Activated T-cell treated with anti-CD3 and anti-CD28 coated beads, Interleukin-2, amount 50 U/mL, for 72 hours (primary cell): ENCODE measurements at places on chromosomes 6 and 20. TPM values are rescaled to one million over a fixed set of nuclear protein-coding genes. Genes with fewer than 3 reads are reported as not detected.

DNA sequence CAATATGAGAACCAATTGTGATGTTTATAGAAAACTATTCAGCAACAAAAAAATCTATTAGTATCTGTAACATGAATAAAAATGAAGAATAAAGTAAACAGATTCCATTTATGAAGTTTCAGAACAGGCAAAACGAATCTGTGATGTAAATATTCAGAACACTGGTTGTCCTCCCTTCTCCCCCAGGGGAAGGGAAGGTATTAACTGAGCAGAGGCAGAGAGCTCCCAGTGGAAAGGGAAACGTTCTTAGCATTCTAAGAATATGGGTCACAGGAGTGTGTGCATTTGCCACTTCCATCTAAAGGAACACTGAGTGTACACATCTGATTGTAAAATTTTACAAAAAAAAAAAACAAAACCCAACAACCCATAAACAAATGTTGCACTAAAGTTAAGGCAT, 23.1 kb downstream of the SPAG4 start:
- no peak for DNase-seq
- H3K27me3 ChIP-seq, result no peaks in the 10 kb centered on the region
- no peak overlapping the region for H3K4me3 ChIP-seq
- H3K4me1 ChIP-seq, result peaks cover 70% of the 10 kb centered on the region

GRCh38 chr6:150924808-150925589, 59.5 kb downstream of the MTHFD1L start:
- no peaks in the 10 kb centered on the region for H3K27me3 ChIP-seq
- DNase-seq, result no peak
- H3K27ac ChIP-seq, result no peak overlapping the region
- no peaks in the 10 kb centered on the region for H3K4me1 ChIP-seq

DNA sequence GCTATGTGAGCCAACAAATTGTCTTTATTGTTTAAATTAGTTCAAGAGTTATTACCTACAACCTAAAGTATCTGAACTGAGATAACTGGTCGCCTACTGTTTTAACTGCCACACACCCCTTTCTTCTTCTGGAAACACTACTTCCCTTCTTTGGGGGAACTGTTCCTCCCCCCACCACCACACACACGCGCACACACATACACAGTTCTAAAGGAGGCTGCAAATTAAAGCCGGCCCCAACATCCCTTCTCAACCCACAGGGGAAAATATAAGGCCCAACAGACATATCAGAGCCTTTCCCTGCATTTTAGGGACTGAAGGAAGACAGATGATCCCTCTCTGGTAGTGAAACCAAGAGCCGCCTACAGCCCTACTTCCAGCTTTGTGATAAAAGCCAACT, 348.0 kb upstream of the JARID2 start:
- no peaks in the 10 kb centered on the region for H3K27me3 ChIP-seq
- no peak overlapping the region for H3K27ac ChIP-seq
- DNase-seq, result no peak
- H3K4me3 ChIP-seq, result no peak overlapping the region
- no peaks in the 10 kb centered on the region for H3K4me1 ChIP-seq

GRCh38 chr6:145137425-145137824, 597.9 kb downstream of the EPM2A start:
- no peaks in the 10 kb centered on the region for H3K36me3 ChIP-seq
- no peak overlapping the region for H3K27ac ChIP-seq
- H3K4me3 ChIP-seq, result no peak overlapping the region
- DNase-seq, result no peak
- H3K4me1 ChIP-seq, result no peaks in the 10 kb centered on the region
- H3K27me3 ChIP-seq, result peaks cover 2% of the 10 kb centered on the region

DNA sequence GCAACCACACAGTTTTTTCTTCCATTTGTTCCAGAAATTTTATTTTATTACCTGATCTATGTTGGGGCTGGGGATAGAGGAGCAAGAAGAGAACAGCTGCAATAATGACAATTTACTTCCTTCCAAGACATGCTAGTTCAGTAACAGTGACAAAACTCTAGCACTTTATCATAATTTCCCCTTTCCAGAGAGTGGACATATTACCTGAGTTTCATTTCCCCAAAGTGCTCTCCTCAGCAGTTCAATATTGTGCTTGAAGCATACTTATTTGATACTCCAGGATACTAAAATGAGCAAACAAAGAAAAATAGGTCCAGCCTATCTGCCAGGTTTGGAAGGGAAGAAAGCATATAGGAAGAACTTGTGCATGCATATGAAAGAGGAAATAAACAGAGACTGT, 157.7 kb downstream of the ID4 start:
- no peak overlapping the region for H3K4me3 ChIP-seq
- peaks cover 1% of the 10 kb centered on the region for H3K36me3 ChIP-seq
- no peaks in the 10 kb centered on the region for H3K4me1 ChIP-seq

- H3K36me3 ChIP-seq, result no peaks in the 10 kb centered on the region
- H3K27ac ChIP-seq, result no peak overlapping the region
- H3K4me1 ChIP-seq, result no peaks in the 10 kb centered on the region
- no peak for DNase-seq
- no peak overlapping the region for H3K4me3 ChIP-seq
Measured at GRCh38 chr20:63422653-63423052, 49.8 kb downstream of the KCNQ2 start.

DNA sequence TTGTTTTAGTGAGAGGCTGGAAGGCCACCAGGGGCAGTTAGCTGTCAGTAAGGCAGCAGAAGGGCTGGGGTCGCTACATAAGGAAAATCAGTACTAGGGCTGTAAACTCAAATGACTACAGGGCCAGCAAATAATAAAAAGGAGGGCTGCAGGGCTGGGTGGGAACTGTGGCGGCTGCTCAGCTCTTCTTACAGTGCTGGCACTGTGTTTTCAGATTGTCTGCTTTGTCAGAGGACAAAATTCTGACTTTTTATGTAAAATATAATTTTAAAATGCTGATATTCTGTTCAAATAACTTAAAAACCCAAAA, 23.2 kb downstream of the HLA-A start:
- H3K27ac ChIP-seq, result peak overlapping the region; percentile 90
- peaks cover 2% of the 10 kb centered on the region for H3K36me3 ChIP-seq
- H3K4me1 ChIP-seq, result peaks cover 33% of the 10 kb centered on the region
- DNase-seq, result no peak
- H3K4me3 ChIP-seq, result peak overlapping the region; percentile 91

- peak overlapping the region; percentile 49 for H3K4me3 ChIP-seq
- H3K27me3 ChIP-seq, result peaks cover under 1% of the 10 kb centered on the region
- H3K36me3 ChIP-seq, result peaks cover 8% of the 10 kb centered on the region
- peak overlapping the region; percentile 84 for H3K27ac ChIP-seq
Measured at GRCh38 chr6:16132909-16133308, 4.0 kb downstream of the MYLIP start.

DNA sequence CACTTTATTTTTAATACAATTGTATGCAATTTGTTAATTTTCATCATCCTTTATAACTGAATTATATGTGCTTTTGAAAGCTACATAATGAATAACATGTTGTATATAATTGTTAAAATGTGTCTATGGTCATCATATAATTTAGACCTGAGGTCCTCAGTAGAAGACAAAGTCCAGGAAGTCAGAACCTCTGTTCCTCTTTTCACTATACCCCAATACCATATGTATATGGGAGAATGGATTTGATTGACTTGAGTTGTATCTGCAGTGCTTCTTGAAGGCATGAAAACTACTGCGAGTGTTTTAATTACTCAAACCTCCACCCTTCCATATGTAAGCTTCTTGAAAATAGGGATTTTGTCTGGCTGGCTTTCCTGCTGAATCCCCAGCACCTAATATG, 140.7 kb upstream of the NEDD9 start:
- H3K36me3 ChIP-seq, result peaks cover 20% of the 10 kb centered on the region
- no peaks in the 10 kb centered on the region for H3K27me3 ChIP-seq
- no peak for DNase-seq
- no peak overlapping the region for H3K4me3 ChIP-seq

- H3K27ac ChIP-seq, result no peak overlapping the region
- no peaks in the 10 kb centered on the region for H3K36me3 ChIP-seq
- H3K4me1 ChIP-seq, result no peaks in the 10 kb centered on the region
- DNase-seq, result no peak
- H3K4me3 ChIP-seq, result no peak overlapping the region
Measured at GRCh38 chr20:37358366-37359150, 12.6 kb downstream of the SRC start.

GRCh38 chr20:53716395-53716794, 122.8 kb upstream of the ZNF217 start:
- no peaks in the 10 kb centered on the region for H3K27me3 ChIP-seq
- no peak for DNase-seq
- peaks cover 19% of the 10 kb centered on the region for H3K4me1 ChIP-seq
- no peaks in the 10 kb centered on the region for H3K36me3 ChIP-seq
- H3K27ac ChIP-seq, result no peak overlapping the region
- H3K4me3 ChIP-seq, result no peak overlapping the region

- DNase-seq, result no peak
- H3K4me1 ChIP-seq, result no peaks in the 10 kb centered on the region
- H3K27ac ChIP-seq, result no peak overlapping the region
Measured at GRCh38 chr6:135731116-135731515, 120.4 kb upstream of the PDE7B start.

DNA sequence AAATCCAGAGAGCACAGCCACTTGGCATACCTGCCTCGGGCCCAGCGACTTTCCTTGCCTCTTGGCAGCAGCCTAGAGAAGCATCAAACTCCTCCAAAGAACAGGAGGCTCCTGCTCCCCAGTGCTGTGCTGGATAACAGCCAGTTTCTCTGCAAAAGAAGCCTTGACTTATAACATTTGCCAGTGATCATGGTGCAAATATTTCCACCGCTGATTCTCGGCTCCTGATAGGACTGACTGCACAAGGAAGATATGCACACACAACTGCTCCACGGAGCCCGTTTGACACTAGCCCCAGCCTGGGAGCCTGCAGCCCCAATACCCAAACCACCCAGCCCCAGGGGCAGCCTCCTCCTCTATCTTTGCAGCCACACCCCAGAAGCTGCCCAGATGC, 17.5 kb downstream of the ACSS1 start:
- no peak for DNase-seq
- H3K4me1 ChIP-seq, result peaks cover 40% of the 10 kb centered on the region
- no peak overlapping the region for H3K4me3 ChIP-seq
- no peaks in the 10 kb centered on the region for H3K27me3 ChIP-seq

GRCh38 chr6:117142995-117143394, 122.4 kb upstream of the VGLL2 start:
- no peak overlapping the region for H3K27ac ChIP-seq
- DNase-seq, result no peak
- H3K4me1 ChIP-seq, result no peaks in the 10 kb centered on the region
- peaks cover 3% of the 10 kb centered on the region for H3K36me3 ChIP-seq

DNA sequence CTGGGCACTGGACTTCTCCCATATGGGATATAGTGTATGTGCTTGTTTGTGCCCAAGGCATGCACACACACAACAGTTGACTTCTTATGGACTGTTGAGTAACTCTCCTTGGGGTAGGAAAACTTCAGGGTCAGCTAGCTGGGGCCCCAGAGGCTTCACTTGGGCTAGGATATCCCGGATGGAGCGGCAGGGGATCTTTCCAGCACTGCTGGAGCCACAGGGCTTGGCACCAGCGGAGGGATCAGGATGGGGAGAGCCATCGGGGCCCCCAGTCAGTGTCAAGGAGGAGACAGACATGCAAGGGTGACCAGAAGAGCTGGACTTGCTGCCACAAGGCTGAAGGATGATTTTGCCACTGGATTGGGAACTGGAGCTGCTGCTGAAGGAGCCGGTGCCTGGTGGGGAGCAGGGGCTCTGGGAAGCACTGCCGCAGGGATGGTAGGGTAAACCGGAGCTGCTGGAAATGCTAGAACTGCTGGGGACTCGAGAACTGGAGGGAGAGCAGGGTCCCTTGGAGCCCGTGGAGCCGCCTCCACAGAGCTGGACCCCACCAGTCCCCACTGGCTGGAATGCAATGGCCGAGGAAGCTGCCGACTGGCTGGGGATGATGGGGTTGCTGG, 1.5 kb downstream of the PSORS1C1 start:
- no peak for DNase-seq
- no peaks in the 10 kb centered on the region for H3K36me3 ChIP-seq
- no peaks in the 10 kb centered on the region for H3K27me3 ChIP-seq
- H3K27ac ChIP-seq, result no peak overlapping the region
- H3K4me1 ChIP-seq, result peaks cover 10% of the 10 kb centered on the region

DNA sequence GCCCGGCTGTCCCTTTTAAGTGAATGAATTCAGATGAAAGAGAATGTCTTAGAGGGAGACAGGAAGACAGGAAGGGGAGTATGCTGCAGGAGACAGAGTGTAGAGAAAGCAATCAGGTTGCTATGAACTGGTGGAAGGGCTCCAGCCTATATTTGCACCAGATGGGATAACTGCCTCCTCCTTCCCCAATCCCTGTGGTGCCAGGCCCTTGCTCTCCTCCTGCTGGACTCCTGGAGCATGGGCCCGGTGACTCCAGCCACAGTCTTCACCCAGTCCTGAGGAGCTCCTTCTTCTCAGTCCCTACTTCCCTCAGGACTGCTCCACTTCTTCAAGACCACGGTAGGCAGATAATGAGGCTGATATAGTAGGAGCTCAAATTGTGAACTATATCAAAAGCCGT, 91.8 kb downstream of the TMEM200A start:
- no peak overlapping the region for H3K27ac ChIP-seq
- DNase-seq, result no peak
- no peaks in the 10 kb centered on the region for H3K27me3 ChIP-seq
- no peaks in the 10 kb centered on the region for H3K36me3 ChIP-seq

GRCh38 chr6:81897793-81898192, 145.3 kb upstream of the TENT5A start:
- H3K4me1 ChIP-seq, result no peaks in the 10 kb centered on the region
- no peak overlapping the region for H3K4me3 ChIP-seq
- H3K27me3 ChIP-seq, result no peaks in the 10 kb centered on the region
- no peak overlapping the region for H3K27ac ChIP-seq
- DNase-seq, result no peak

GRCh38 chr20:50992336-50992732, 30.6 kb downstream of the KCNG1 start:
- peaks cover 12% of the 10 kb centered on the region for H3K27me3 ChIP-seq
- H3K36me3 ChIP-seq, result no peaks in the 10 kb centered on the region
- no peak for DNase-seq

- H3K27me3 ChIP-seq, result no peaks in the 10 kb centered on the region
- H3K27ac ChIP-seq, result no peak overlapping the region
- no peak overlapping the region for H3K4me3 ChIP-seq
- no peak for DNase-seq
- H3K4me1 ChIP-seq, result no peaks in the 10 kb centered on the region
- no peaks in the 10 kb centered on the region for H3K36me3 ChIP-seq
Measured at GRCh38 chr20:17835934-17836300, 132.7 kb downstream of the SNX5 start.

PACRG gene
- not detected for total RNA-seq

TSPO2 gene
- not detected for total RNA-seq

SAMD5 gene
- not detected for total RNA-seq

PAK5 gene
- total RNA-seq, result not detected

HEY2 gene
- total RNA-seq, result 0.12 TPM

PSMB1 gene
- 169 TPM for total RNA-seq

FAM120B gene
- total RNA-seq, result 17.2 TPM

ADGRF1 gene
- total RNA-seq, result not detected
